Stimulated activated naive CD8-positive, alpha-beta T cell treated with anti-CD3 and anti-CD28 coated beads, Interleukin-15, amount 100 ng/mL, for 72 hours (primary cell): ENCODE measurements at places on chromosomes 13 and 19.

DNA sequence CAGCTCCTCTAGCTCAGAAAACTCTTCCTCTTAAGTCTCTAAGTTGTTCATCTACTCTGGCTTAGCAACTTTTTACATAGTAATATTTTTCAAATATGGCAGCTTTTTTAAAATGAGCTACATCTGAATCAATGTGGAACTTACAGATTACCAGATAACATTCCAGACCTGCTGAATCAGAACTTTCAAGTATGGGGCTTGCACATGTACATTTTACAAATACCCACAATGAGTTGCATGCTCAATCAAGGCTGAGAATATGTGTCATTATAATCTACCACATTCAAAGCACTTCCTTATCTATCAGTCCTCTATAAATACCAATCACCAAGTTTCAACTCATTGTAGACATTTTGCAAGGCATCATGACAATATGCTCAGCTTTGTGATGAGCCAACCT lies 383.1 kb downstream of the FGF14 start:
- DNase-seq = no peak

GRCh38 chr19:3108775-3109174 lies 14.6 kb downstream of the GNA11 start:
- peak; percentile 62 for DNase-seq

DNA sequence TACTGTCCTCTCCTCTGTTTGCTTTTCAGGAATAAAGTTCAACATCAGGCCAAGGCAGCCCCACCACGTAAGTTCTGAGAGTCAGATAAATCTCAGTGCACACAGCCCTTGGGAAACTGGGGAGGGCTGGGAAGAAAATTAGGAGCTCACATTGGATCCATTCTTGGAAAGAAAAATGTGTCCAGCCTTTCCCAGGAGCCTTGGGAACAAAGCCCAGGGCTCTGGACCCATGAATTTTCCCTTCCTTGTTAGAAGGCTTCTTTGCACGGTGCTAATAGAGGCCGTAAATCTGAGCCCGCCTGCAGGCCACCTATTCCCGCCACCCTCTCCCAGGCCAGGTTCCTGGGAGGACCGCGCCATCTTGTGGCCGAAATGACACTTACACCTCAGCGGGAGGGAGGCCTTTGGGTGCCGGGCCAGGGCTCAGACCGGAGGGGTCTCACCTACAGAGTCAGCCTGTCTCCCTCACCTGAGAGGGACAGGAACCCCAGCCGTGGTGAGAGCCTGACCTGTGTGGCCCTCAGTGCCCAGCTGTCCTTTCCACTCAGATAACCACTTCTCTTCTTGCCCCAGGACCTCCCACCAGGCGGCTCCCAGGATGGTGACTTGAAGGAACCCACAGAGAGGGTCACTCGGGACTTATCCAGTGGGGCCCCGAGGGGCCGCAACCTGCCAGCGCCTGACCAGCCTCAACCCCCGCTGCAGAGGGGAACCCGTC lies 25.1 kb upstream of the KCTD15 start:
- DNase-seq = peak; percentile 78

- no peak for DNase-seq
Observed at GRCh38 chr13:61777899-61778298, 362.2 kb upstream of the PCDH20 start.

DNA sequence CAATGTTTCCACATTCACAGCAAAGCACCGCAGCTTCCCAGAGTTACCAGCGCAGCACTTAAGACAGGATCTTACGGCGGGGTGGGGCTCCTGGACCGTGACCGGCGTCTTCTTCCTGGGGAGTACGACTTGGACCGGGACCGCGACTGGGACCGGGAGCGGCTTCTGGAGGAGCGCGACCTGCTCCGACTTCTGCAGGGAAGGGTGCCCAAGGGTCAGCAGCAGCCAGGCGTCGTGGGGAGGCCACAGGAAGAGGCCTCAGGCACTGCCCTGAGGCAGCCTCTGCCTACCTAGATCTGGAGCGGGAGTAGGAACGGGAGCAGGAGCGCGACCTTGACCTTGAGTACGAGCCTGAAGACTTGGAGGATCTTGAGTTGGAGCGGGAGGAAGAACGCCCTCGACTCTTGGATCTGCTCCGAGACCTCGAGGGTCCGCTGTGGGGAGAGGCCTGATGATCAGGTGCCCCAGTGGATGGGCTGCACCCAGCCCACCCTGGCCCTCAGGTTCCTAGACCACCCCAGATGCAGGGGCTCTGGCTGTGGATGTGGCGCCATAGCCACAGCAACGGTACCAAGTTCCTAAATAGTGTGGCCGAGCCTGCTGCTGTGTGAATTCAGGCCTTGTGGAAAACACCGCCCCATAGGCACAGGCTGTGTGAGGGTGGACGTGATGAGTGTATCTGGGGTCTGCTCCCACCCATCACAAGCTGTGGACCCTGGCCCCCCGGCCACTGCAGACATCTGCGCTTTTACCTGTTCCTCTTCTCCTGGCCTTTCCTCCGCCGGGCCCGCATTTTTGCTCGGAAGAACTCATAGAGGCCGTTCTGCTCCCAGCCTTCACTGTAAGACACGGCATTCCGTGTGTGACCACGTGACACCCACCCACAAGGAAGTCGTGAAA lies 21.9 kb downstream of the CHERP start:
- no peak for DNase-seq

DNA sequence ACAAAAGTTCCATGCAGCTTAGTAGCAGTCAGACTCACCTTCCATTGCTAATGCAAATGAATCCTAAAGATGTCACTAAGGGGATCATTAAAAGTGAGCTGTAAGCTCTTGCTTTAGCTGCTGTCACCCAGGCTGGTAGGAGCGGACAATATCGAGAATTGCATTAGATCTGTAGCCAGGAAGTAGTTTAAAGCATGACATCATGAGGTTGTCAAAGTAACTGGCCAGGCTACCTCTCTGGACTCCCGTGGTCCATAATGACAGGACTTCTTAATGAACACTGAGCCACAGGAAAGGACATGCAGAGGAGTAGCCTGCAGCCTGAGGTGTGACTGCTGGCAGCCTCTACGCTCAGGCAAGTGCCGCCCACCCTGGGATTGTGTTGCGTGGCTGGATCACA lies 522.3 kb upstream of the NBEA start:
- no peak for DNase-seq

- no peak for DNase-seq
Observed at GRCh38 chr13:43285933-43286597, 262.7 kb downstream of the DNAJC15 start.

GRCh38 chr19:41476583-41476982 lies 33.6 kb downstream of the ERICH4 start:
- DNase-seq = no peak

DNA sequence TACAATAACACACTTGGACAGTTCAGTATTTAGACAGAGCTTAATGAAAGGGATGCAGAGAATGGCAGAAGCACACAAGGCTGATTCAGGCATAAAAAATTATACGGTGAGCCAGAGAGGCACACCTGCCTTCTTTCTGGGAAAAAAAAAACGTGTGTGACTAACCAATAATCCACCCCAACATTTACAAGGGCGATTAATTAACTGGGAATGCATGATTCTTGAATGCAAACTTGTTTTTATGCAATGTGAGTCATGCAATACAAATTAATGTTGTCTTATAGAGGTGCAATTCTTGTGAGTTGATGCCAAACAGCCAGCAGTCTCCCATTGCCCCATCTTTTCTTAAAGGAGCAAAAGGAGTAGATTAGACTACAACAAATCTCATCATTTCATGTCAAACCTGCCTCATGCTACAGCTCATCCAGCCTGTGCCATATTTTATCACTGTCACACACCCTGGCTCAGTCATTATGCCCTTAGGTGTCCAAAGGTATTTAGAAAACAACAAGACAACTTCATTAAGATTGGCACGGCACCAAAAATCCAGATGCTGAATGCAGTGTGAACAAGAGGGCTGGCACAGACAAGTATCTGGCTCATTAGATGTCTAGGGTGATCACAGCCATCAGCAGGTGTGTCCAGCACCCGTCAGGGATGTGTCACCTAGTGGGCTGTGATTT lies 721.1 kb downstream of the EFNB2 start:
- no peak for DNase-seq

GRCh38 chr19:42051166-42052115 lies 18.6 kb downstream of the GRIK5 start:
- DNase-seq = peak; percentile 20

DNA sequence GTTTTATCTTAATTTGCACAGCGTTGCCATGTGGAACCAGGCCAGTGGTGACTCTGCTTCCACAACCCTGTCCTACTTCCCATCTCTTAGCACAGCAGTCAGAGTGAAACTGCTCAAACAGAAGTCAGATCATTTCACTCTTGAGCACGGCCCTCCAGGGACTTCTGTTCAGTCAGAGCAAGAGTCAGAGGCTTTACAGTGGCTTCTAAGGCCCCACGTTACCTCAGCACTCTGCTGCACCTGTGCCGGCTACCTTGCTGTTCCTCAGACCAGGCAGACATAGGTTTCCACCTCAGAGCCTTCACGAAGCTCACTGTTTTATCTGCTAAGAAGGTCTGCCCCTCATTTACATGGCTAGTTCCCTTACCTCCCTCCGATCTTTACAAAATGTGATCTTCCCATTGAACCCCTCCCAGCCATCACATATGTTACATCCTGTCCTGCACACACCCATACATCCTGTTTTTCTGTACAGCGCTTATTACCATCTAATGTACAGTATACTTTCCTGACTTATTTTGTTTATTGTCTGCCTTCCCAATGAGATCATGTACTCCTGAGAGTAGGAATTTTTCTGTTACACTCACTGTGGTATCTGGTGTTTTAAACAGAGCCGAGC lies 41.6 kb downstream of the TM9SF2 start:
- peak; percentile 55 for DNase-seq

DNA sequence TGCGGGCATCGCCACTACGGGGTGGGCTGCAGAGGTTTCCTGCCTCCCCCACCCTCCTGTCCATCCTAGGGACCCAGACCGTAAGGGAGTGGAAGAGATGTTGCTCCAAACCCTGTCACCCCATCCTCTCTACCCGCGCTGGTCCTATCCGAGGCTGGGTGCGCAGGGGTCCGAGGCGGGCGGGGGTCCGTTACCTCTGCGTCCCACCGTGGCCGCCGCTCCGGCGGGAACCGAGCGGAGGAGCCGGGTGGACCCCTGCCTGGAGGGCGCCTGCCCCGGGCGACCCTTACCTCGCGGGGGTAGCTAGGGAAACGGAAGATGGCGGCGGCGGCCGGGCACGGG lies at the start of gene DGKH:
Gene DGKH (plus strand): TSS at position 307 of the 342 bp plus-strand sequence. CDS start 126 bp downstream, outside the sequence.
- no peak for DNase-seq

- DNase-seq = no peak
Observed at GRCh38 chr13:34176633-34177032, 358.7 kb downstream of the RFC3 start.

DNA sequence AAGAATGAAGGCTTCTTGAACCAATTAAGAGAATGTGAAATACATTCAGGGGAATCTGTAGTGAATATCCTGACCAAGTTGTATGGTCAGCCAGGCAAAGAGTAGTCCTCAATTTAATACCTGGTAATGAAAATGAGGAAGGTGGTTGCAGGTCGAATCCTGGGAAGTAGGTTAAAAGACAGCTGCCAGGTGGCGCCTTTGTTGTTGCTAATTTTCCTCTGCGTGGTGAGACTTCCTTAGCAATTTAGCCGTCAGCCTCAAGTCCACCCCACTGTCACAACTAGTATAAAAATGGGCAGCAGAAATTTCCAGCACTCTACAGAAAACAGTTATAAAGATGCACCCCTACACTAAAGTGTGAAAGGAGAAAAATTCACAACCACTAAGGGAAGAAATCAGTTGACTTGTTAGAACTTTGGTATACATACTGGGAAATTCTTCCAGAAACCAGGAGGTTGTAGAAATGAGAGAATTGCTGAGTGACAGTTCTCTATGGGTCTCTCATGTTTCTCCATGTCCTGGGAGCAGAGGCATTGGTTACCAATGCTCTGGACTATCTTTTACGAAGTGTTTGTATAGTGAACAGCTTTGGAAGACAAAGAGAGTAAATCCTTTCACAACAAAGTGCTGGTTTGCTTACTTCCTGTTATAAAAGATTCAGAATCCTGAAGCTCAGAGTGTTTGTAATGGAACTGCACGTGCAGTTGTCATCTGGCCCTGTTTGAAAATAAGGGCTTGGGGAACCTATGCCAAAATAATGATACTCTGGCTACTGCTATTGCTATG lies 235.9 kb downstream of the NHLRC3 start:
- no peak for DNase-seq

GRCh38 chr19:48175578-48175977 lies 5.1 kb downstream of the ZSWIM9 start:
- no peak for DNase-seq

DNA sequence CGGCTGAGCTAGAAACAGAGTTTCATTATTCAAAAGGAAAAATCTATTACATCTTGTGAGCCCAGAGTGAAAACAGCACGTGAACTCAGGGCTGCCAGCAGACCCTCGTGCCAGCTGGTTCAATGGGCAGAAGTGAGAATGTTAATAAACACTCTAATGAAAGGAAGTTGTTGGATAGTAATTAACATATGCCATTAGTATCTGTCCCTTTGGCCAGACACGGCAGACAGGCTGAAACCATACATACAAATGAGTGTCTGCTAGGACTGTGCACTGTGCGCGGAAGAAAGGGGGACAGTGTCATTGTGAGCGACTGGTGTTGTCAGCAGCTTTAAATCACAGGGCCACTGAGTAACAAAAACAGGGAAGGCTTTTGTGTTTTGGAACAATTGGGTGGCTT lies 121.9 kb upstream of the TSC22D1 start:
- DNase-seq = no peak

- no peak for DNase-seq
Observed at GRCh38 chr19:49515767-49516166, 3.3 kb downstream of the FCGRT start.

- DNase-seq = no peak
Observed at GRCh38 chr13:51590231-51590970, 6.1 kb downstream of the WDFY2 start.

- no peak for DNase-seq
Observed at GRCh38 chr13:64753233-64754000, 2476.7 kb downstream of the PCDH9 start.

DNA sequence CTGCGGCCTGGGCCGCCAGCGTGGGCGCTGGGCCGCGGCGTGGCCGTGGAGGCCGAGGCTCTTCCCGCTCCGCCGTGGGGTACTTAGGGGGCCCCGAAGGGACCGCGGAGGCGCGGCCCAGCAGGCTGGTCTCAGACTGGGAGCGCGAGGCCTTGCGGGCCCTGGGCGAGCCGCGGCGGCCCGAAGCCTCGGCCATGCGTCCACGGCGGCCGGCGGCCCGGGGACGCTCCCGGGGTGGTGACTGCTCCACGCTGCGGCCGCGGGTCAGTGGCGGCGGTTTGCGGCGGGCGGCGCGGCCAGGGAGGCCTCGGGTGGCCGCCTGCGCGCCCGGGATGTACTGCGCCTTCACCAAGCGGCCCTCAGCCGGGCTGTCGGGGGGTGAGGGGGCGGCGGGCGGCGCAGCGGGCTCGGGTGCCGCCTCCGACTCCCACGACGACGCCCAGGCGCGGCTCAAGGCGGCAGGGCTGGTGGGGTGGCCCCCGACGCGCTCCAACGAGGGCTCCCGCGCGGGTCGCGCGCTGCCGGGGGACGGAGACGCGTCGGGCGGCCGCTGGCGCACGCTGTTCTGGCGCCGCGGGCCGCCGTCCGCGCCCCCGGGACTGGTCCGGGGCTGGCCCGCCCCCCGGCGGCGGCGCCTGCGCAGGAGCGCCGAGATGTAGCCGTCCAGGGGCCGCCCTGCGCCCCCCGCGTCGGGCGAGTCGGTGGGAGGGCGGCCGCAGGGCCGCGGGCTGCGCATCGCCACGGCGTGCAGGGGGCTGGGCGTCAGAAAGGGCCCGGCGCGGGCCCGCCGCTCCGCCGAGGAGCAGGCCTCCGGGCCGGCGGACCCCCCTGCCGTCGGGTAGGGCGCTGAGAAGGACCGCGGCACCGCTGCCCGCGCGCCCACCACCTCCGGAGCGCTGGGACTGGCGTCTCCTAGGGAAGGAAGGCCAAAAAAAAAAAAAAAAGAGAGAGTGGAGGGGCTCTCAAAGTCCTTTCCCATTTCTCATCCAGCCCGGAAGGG lies 11.7 kb downstream of the DACT3 start:
- no peak for DNase-seq

GRCh38 chr13:110468986-110469495 lies 92.5 kb downstream of the RAB20 start:
- no peak for DNase-seq
